ENCODE measurements at places on chromosomes 11 and 22.

- DNase-seq = no peak
These were observed 57.3 kb downstream of the BDNF start for GRCh38 chr11:27642954-27643353.

- no peak for DNase-seq
These were observed 373.7 kb upstream of the B3GAT1 start for GRCh38 chr11:134785660-134786284.

DNA sequence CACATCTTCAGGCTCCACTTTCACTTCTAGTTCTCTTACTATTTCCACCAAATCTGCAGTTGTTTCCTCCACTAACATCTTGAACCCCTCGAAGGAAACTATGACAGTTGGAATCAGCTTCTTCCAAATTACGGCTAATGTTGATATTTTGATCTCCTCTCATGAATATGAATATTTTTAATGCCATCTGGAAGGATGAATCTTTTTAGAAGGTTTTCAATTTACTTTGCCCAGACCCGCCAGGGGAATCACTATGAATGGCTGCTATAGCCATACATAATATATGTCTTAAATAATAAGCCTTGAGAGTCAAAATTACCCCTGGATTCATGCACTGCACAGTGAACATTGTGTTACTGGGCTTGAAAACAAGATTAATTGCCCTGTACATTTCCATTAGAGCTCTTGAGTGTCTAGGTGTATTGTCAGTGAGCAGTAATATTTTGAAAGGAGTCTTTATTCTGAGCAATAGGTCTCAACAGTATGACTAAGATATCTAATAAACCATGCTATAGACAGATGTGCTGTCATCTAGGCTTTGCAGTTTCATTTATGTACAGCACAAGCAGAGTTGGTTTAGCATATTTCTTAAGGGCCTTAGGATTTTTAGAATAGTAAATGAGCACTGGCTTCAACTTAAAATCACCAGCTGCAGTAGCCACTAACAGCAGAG, 48.3 kb upstream of the LRRC55 start:
- no peak for DNase-seq

DNA sequence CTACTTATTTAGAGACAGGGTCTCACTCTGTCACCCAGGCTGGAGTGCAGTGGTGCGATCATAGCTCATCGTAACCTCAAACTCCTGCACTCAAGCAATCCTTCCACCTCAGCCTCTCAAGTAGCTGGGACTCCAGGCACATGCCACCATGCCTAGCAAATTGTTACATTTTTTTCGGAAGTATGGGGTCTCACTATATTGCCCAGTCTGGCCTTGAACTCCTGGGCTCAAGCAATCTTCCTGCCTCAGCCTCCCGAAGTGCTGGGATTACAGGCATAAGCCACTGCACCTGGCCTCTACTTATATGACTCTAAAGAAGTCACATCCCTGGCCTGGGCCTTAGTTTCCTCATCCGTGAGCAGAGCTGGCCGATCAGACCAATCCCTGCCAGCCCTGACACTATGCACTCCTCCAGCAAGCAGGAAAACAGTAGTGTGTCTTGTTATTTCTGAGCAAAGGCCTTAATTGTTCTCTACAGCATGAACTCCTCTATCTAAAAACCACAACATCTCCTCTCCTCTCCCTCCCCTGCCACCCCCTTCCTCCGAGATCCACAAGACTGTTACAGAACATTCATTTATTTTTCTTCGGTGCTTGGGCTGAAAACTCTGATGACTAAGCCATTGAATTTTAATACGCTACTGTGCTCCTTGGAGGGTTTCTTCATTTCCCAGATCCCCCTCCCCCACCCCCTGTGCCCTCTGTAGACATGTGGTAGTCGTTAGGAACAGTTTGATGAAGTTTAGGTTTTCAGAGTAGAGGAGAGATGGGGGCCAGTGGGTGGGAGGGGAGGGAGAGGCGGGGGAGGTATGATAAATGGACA, 91.5 kb downstream of the ABTB2 start:
- no peak for DNase-seq

DNA sequence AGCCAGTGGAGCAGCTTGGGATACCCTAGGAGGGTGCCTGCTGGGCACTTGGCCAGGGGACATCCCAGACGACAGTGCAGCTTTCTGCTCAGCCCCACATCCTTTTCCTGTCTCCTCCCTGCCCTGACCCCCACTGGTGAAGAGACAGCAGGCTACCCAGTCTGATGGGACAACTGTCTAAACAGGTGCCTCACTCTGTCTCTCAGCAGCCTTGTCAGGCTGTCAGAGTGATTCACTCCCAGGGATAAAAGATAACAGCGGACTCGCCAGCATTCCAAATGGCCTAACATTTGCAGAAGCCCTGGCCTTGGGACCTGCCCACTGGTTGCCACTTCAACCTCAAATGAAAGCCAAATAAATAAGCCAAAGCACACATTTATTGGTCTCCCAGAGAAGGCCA, 318.6 kb upstream of the PLET1 start:
- DNase-seq = no peak

DNA sequence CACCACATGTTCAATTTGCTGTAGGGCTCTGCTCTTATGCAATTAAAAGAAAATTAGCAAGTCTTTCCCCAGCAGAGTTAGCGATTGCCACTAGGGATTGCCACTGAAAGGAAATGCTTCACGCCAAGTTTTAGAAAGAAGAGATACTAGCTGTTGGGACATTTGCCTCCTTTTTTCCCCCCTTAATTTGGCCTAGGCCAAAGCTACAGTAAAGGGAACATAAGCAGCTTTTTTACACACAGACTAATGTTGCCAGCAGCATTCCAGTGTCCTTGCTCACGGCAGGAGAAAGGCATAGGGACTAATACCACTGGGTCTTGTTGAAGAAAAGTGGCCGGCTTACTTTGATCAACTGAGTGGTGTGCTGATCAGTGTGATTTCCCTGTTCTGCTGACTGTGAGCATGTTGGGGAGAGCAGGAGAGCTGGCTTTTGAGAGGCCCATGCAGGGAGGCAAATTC, 71.2 kb downstream of the PHF21A start:
- no peak for DNase-seq

GRCh38 chr11:14357881-14358728, 878 bp downstream of the RRAS2 start:
- peak; percentile 34 for DNase-seq

DNA sequence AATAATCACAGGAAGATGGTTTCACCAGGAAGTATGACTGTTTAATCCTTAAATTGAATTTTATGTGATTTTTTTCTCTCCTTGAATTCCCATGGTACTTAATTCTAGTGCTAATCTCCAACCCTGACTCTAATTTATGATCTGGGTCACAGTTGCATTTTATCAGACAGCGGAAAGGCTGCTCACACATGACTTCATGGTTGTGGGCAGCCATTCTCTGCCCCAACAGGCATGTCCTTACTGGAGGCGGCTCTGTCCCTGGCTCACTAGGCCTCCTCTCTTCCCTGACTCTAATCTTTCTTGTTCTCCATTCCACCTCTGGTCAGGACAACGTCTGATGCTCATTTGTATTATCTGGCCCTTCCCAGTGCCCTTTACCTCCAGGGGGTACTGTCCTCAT, 184.4 kb downstream of the CHST1 start:
- no peak for DNase-seq

- peak; percentile 47 for DNase-seq
These were observed 1.0 kb upstream of the SLC25A1 start for GRCh38 chr22:19179497-19180048.

DNA sequence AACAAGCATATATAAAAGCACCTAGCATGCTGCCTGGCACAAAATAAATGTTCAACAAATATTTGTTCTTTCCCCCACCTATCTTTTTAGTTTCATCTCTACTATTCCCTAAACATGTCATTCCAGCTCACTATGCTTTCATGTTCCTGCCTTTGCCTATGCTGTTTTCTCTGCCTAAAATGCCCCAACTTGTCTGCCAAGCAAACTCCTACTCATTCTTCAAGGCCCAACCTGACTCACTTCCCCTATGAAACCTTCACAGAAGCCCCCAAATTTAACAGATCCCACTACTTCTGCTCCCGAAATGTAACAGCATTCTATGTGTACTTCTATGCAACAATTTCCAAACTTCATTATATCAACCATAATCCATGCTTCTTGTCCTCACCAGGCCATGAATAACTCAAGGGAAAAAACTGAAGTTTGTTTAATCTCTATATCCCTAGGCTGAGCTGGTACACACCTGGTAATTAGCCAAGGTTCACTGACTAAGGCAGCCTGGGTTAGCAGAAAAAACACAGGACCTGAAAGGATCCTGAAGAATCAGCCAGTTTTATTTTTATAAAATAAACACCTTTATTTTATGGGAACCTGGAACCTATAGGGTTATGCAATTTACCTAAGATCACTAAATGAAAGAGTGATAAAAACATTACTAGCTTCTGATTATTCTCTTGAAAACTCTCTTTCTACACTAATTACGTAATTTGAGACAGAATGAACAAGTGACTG, 72.2 kb downstream of the PAK1 start:
- no peak for DNase-seq

GRCh38 chr11:34213366-34213765, 107.9 kb downstream of the NAT10 start:
- no peak for DNase-seq

- no peak for DNase-seq
These were observed 52.5 kb upstream of the SUSD2 start for GRCh38 chr22:24128631-24129262.

DNA sequence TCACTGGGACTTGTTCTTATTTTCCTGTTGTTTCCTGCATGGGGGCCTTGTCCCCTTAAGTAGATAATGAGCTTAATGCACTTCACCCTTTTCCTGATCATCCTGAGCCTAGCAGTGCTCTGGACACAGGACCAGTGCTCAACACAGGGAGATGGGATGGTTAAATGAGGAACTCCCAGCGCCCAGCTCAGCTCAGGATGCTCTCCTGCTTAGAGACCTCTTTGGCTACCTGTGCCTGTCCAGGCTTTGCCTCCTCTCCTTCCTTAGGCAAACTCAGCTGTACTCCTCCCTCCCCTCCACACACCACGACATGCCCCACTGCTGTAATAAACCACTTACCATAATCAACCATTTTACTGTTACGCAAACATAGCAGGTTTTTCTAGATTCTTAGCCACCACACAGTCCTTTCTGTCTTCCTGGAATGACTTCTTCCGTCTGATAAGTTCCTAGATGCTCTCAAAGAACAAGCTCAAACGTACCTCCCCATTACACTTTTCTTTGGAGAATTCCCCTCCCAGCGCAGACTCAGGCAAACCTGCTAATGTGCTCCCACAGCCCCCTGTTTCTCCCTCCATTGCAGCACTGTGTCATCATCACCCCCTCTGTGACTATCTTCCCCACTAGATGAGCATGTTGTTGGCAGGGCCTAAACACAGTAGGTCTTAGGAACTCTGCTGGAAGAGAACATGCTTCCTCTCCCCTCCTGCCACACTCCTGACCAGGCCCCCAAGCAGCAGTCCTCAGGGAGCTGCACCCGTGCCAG, 113.6 kb downstream of the MICAL2 start:
- no peak for DNase-seq

- DNase-seq = no peak
These were observed 579.4 kb downstream of the JRKL start for GRCh38 chr11:96969251-96969650.

DNA sequence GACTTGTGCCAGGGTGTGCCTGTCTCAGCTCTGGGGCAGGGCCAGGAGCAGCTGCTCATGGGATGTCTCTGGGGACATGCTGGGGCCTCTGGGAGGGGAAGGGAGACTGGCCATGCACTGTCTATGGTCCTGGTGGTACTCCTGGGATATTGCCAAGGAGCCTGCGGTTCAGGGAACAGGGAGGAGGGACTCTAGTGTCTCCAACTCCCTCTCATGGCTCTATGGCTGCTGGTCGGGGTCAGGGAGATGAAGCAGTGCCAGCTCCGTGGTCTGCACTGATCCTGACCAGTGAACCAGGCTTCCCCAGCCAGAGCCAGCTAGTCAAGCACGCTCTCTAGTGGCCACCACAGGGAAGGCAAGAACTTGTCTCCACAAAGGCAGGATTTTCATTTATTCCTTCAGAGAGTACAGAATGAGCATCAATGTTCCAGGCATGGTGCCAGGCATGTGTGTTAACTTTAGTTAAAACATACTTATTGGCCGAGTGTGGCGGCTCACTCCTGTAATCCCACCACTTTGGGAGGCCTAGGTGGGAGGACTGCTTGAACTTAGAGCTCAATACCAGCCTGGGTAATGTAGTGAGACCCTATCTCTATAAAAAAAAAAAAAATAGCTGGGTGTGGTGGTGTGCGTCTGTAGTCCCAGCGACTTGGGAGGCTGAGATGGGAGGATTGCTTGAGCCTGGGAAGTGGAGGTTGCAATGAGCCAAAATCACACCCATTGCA, 2.5 kb upstream of the BEST1 start:
- DNase-seq = peak; percentile 67

- no peak for DNase-seq
These were observed 9.5 kb upstream of the ADA2 start for GRCh38 chr22:17228725-17229126.

DNA sequence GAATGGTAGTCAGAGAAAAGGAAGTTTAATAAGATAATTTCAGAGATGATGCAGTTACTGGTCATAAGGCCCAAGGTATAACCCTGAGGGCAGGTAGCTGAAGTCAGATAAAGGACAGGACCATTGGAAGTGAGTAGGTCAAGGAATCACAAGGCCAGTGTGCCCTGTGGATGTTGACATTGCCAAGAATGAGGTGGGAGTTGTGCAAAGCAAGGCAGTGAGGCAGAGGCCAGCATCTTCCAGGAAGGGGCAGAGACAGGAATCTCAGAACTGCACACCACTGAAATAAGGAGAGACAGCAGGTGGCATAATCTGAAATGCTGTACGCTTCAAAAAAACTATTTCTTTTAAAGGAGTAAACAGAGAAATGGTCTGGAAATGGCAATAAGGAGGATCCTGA, 61.4 kb downstream of the ABTB2 start:
- no peak for DNase-seq

- no peak for DNase-seq
These were observed 106.7 kb downstream of the APIP start for GRCh38 chr11:34809191-34810106.

DNA sequence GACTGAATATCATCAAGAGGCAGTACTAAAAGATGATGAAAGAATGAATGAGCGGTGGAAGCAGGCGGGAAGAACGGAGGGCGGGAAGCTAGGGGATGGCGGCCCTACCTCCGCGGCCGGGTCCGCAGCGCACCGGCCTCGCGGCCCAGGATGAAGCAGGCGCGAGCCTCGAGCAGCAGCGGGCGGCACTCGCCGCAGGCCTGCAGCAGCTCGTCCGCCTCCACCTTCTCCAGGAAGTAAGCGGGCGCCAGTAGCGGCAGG, 3.4 kb downstream of the KLHL35 start:
- DNase-seq = no peak

- no peak for DNase-seq
These were observed 519 bp upstream of the PDE3B start for GRCh38 chr11:14642873-14643696.

DNA sequence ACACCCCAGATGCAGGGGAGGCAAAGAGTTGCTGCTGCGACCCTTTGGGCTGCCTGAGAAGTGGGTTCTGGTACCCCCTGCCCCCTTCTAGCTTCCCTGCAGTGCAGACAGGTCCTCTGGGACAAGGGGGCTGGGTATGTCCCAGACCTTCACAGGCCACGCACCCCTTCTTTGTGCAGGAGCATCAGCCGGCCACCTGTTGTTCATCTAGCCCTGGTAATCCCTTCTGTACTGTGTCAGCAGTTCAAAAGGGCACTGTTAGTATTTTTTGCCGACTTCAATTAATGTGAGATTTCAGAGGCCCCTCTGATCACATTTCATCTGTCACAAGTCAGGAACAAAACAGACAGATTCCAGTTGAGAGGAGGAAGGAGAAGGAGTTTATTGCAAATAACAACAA, 49.9 kb downstream of the ALX4 start:
- no peak for DNase-seq

- DNase-seq = no peak
These were observed 154.9 kb downstream of the TRPC6 start for GRCh38 chr11:101428918-101429317.
